ENCODE measurements at places on chromosomes 13 and 19.

DNA sequence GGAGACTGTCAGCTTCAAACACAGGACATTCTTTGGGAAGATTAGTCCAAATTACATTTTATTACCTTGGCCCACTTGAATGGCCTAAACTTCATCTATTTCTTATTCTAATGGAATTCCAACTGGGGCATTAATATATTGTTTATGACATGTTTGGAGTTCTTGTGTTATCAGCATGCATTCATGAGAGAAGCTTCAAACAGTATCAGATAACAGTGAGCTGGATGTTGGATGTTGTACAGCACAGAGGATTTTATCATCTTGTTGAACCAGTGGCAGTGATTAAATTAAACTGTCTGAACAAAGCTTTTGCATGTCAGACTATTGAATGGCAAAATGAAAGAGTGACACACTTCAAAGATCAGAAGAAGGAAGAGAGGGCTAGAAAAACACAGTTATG is 50.0 kb downstream of the MZT1 start:
- DNase-seq = no peak

DNA sequence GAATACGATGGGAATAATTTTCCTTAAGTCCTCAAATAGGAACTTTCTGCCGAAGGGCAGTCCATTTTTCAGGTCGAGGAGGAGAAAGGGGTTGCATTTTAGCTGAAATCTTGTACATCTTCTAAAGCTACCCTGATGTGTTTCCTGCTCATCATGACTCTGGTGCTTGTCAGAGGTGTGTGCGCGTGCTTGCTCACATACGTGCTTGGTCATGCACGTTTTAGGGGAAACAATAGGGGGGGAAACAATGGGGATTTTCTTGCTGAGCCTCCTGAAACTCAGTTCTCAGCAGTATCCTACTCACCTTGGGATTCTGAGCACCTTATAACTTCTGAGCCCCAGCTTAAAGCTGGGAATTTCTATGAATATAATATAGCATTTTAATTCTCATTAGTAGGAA is 44.7 kb downstream of the TM9SF2 start:
- no peak for DNase-seq

- DNase-seq = peak; percentile 83
Measured at GRCh38 chr13:50125554-50126262, 110.5 kb downstream of the KCNRG start.

GRCh38 chr19:49875857-49876421 is 1.2 kb downstream of the AKT1S1 start:
- DNase-seq = peak; percentile 65

GRCh38 chr19:48926909-48927308 is 6.6 kb upstream of the DHDH start:
- peak; percentile 29 for DNase-seq

DNA sequence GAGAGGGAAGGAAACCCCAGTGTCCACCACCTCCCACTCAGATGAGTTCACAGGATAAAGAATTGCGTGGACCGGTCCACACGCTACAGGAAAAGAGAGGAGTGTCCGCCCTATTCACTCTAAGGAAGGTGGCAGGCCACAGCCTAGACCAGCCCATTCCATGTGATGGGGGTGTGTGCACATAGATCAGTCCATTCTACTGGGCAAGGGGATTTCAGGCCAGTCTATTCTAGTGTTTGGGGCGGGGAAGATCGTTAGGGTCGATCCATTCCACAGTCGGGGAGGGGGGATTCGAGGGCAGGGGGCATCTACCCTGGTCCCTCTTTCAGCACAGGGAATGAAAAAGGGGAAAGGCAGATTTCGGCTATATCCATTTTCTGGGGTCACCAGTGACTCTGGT is 7.8 kb downstream of the FIZ1 start:
- DNase-seq = no peak

DNA sequence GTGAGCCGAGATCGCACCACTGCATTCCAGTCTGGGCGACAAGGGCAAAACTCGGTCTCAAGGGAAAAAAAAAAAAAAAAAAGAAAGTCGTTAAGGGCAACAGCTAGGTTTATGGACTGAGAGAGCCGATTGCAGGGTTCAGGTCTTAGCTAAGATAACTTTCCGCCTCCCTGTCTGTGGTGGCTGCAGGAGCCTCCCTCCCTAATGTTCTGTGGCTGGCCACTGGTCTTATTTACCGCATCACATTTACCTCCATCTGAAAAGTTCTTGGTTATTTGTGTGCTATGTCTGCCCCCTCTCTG is 722 bp upstream of the CRTC1 start:
- no peak for DNase-seq

DNA sequence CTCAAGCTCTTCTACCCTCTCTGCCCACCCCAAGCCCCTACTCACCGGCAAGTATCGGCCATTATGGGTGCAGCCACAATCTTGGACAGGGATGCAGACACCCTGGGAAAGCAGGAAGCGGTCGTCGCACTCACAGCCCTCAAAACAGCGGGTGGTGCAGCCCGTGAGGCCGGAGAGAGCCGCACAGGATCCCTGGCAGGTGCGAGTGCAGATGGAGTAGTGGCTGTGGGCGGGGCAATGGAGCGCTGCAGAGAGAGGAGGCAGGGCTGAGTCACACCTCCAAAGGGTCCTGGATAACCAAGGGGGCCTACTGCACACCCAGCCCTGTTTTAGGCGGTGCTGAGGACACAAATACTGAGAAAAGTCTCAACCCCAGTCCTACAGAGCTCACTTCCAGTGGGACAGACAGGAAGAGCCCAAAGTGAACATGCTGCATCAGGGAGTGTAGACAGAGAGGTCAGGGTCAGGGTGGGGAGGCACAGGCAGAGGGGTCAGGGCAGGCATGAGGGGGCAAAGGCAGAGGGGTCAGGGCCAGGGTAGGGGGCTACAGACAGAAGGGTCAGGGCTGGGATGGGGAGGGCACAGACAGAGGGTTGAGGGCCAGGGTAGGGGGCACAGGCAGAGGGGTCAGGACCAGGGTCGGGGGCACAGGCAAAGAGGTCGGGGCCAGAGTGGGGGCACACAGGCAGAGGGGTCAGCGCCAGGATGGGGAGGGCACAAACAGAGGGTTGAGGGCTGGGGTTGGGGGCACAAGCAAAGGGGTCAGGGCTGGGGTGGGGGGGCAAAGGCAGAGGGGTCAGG is 24.2 kb upstream of the FBL start:
- DNase-seq = no peak

DNA sequence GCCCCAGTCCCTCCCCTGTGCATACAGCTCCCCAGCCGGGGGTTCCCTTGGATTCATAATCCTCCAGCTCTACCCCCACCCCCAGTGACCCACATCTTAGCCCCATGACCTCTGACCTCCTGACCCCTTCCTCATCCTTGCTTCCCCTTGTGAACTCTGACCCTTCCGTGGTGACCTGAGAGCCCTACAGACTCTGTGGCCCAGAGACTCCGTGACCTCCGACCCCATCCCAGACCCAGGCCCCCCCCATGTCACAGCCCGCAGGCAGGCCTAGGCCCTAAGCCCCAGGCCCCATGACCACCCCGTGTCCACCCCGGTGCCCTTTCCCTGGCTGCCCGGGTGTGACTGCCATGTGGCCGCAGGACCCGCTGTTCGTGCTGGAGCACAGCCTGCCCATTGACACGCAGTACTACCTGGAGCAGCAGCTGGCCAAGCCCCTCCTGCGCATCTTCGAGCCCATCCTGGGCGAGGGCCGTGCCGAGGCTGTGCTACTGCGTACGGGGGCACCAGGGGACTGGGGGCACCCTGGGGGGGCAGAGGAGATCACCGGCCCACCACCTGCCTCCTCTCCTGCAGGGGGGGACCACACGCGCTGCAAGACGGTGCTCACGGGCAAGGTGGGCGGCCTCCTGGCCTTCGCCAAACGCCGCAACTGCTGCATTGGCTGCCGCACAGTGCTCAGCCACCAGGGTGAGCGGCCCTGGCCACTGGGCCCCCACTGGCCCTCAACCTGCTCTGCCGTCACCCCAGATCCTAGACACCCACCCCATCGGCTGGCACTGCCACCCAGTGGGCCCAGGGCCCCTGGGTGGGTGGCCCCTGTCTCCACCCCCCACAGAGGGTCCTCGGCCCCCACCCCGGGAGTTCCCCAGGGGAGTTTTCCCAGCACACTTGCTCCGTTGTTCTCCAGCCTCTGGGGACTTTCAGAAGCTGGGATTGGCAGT is 2.4 kb upstream of the SPIB start:
- DNase-seq = no peak

GRCh38 chr13:41284512-41285288 is 21.3 kb upstream of the MTRF1 start:
- no peak for DNase-seq

- no peak for DNase-seq
Measured at GRCh38 chr13:30124131-30124768, 183.1 kb downstream of the KATNAL1 start.

- DNase-seq = no peak
Measured at GRCh38 chr13:98738213-98738612, 14.3 kb downstream of the SLC15A1 start.

DNA sequence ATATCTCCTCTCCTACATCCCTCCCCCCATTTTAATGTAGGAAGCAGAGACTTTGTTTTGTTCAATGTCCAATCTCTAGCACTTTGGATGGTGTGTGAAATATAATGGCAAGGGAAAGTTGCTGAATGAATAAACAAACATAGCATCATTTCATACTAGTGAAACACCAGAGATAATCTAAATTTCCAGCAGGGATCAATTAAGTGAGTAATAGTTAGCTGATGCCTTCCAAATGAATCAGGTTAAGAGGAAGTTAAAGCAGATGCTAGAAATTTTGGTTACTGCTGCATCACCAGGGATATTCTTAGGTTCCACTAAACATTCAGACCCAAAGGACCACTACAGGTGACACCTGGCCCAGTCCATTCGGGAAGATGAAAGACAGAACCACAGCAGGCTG is 8.1 kb downstream of the MRPS31 start:
- no peak for DNase-seq

GRCh38 chr13:46578590-46578975 is 25.6 kb downstream of the LRCH1 start:
- DNase-seq = peak; percentile 39

DNA sequence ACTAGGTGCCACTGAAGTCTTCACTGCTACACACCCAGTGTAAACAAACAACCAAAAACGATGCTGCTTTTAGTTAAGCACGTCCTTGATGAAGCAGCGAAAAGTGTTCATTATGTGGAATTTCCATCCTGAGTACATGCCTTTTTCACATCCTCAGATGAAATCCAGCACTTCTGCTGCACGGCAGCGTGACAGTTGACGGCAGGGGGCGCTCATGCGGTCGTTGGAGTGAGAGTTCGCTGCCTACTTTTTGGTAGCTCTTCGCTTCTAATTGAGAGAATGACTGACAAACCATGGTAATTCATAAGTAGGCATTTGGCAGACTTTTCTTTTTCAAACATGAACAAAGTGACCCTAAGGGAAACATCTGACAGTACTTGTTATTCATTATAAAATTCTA is 1124.9 kb downstream of the EFNB2 start:
- DNase-seq = peak; percentile 8

- DNase-seq = no peak
Measured at GRCh38 chr19:6707658-6708018, 12.8 kb downstream of the C3 start.

GRCh38 chr19:12947702-12948611 is 2.3 kb downstream of the RAD23A start:
- DNase-seq = no peak

- DNase-seq = peak; percentile 73
Measured at GRCh38 chr19:42529248-42529764, 1.0 kb upstream of the CEACAM1 start.

GRCh38 chr19:8486661-8487136 is 15.7 kb downstream of the PRAM1 start:
- DNase-seq = no peak

DNA sequence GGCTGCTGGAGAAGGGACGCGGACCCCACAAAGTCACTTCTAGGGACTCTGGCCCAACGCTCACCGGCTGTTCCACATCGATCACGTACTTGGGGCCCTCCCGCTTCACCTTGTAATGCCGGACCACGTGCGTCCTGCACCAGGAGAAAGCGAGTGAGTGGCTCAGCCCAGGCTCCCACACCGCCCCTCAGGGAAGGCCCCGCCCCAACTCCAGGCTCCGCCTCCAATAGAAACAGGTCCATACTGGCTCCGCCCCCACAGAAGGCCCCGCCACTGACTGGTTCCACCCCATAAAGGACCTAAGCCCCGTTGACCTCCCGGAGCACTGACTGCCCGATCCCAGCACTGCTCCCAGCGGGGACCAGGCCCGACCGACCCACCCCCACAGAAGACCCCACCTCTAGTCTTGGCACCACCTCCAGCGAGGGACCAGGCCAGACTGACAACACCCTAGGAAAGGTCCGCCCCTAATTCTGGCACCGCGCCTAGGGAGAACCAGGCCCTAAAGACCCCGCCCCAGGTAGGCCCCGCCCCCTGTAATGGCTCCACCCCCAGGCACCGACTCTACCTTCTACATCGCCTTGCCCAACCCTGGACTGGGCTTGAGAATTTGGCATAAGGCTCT is 11.3 kb downstream of the STAP2 start:
- DNase-seq = peak; percentile 65

GRCh38 chr13:19185086-19185864 is 3.7 kb upstream of the TUBA3C start:
- DNase-seq = no peak

- DNase-seq = no peak
Measured at GRCh38 chr19:10182847-10183246, 11.9 kb downstream of the DNMT1 start.

GRCh38 chr13:114069376-114070097 is 62.9 kb downstream of the RASA3 start:
- no peak for DNase-seq

- no peak for DNase-seq
Measured at GRCh38 chr19:48715681-48716171, 3.8 kb downstream of the MAMSTR start.

- DNase-seq = no peak
Measured at GRCh38 chr19:40762754-40763470, 11.9 kb downstream of the SNRPA start.

DNA sequence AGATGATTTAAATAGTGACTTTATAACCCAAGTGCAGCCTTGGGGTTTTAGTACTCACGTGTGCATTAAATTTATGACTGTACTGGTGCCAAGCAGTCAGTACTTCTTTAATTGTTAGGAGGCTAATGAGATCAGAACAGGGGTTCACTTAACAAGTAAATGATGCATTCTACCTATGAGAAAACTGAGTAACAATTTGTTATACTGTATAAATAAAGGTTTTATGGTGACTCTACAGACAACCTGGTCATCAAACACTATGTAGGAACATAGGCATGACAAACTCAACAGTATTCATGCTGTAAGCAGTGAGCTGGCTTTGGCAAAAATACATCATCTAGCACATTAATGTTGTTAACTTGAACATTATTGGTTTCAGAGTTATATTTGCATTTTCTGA is 75.6 kb downstream of the UBL3 start:
- no peak for DNase-seq

DNA sequence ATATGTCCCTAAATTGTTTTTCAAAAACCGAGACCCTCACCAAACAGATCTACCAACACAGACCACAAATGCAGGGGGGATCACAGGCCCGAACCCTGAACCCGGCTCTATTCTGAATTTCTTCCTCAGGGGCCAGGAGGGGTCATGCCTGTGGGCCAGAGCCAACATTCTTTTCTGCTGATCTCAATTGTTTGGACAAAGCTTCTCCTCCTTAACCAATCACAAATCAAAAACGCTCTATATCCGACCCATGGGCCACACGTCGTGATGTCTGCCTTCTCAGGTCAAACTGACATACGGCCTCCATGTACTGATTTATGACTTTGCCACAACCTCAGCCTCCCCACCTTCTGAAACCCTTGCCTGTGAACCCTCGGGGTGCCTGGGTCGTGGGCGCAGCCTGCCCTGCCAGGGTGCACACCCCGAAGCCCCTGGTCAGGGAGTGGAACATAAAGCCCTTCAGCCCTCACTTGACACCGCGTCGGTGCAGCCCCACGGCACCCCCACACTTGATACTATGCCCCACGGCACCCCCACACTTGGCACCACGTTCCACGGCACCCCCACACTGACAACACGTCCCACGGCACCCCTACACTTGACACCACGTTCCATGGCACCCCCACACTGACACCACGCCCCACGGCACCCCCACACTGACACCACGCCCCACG is 58.4 kb upstream of the C13orf46 start:
- DNase-seq = no peak

Measured in stimulated activated CD4-positive, alpha-beta T cell treated with anti-CD3 and anti-CD28 coated beads, Interleukin-4, amount 100 ng/mL, for 24 hours (primary cell).